T-helper 17 cell (primary cell): ENCODE measurements at places on chromosomes 6 and 20.

DNA sequence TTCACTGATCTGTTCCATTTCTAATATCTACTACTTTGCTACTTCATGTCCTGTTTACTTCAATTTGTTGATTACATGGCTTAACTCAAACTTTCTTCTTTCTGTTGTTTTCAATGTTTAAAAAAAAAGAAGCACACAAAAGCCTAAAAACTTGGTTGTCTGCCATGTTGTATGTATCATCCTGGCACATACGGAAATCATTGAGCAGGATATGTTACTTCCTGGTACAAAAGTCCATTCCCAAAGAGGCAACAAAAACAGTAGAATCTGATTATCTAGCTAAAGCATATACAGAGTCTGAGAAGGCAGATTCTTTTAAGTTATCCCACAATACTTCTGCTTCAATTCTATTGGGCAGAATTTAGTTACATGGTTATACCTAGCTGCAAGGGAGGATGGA is 14.5 kb upstream of the COL12A1 start:
- DNase-seq = no peak

DNA sequence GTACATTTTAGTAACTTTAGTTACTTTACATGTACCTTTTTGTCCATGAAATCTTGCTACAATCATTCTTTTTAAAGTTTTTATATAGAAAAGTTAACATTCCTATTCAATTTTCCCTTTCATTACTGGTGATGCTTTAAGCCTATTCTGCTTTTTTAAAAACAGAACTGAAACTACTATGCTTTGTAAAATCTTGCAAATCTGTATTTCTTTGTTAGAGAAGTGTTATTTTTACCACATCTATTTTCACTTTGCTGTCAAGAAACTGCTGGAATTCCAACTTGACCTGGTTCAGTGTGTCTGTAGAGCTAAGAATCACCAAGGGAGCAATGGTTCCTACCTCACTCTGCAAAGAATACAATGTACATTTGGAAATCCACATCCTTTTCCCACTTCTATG is 21.8 kb upstream of the SAMD5 start:
- no peak for DNase-seq

GRCh38 chr20:34636648-34637047 is 40.2 kb downstream of the PIGU start:
- no peak for DNase-seq

GRCh38 chr6:50721978-50722377 is 8.7 kb downstream of the TFAP2D start:
- DNase-seq = no peak

- no peak for DNase-seq
Measured at GRCh38 chr6:68238097-68238601, 396.9 kb upstream of the ADGRB3 start.

GRCh38 chr20:51512645-51513044 is 29.9 kb downstream of the NFATC2 start:
- DNase-seq = no peak

DNA sequence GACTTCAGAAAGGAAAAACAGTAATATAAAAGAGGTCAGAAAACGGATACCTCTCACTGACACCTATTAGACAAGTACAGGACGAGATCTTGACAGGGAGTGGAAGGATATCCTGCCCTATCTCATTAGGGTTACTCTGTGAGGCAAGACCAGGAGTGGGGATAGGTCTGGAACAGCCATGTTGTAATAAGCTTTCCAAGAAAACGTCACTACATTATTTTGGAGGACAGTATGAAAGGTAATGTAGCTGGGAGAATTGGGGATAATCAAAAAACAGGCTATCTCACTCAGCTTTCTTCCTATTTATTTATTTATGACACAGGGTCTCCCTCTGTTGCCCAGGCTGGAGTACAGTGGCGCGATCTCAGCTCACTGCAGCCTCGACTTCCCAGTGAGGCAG is 25.3 kb downstream of the HMGN4 start:
- DNase-seq = no peak

- no peak for DNase-seq
Measured at GRCh38 chr20:58981628-58982364, 740 bp downstream of the NELFCD start.

DNA sequence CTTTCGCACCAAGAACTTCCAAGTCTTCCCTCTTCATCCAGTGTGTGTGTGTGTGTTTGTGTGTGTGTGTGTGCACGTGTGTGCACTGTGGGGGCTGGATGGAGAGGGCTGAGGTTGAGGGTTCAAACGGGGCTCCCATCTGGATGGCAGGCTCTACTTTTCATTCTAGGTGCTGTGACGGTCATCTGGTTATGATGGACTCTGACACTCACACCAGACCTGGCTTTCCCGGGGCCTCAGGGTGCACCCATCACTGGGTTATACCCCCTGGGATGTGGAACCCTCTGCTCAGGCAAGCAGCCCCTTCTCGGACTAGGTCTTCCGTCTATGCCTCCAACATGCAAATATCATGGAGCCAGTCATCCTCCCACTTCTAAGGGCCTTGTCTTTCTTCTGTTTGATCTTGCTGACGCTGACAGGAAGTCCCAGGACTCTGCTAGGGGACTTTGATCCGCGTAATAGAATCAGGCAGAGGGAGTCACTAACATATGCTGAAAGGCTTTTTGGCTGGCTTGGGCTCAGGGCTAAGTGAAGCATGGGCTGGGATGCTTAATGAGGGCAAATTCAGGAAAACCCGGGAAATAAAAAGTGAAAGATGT is 313.6 kb downstream of the CDC5L start:
- no peak for DNase-seq

DNA sequence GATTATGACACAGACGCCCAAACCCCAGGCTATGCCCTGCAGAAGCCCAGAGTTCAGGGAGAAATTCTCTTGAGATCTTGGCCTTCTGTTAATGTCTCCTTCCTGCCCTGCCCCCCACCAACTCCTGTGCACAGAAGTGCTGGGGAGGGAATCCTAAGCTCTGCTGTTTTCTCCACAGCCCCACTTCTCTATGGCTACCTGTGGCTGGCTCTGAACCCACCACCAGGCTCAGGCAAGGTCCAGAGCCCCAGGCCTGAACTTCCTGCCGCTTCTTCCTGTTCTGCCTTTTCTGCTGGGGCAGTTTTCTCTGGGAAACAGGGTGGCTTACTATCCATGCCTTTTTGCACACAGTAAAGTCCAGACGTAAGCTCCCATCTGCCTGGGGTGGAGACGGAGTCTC is 77.5 kb upstream of the NNAT start:
- DNase-seq = no peak

DNA sequence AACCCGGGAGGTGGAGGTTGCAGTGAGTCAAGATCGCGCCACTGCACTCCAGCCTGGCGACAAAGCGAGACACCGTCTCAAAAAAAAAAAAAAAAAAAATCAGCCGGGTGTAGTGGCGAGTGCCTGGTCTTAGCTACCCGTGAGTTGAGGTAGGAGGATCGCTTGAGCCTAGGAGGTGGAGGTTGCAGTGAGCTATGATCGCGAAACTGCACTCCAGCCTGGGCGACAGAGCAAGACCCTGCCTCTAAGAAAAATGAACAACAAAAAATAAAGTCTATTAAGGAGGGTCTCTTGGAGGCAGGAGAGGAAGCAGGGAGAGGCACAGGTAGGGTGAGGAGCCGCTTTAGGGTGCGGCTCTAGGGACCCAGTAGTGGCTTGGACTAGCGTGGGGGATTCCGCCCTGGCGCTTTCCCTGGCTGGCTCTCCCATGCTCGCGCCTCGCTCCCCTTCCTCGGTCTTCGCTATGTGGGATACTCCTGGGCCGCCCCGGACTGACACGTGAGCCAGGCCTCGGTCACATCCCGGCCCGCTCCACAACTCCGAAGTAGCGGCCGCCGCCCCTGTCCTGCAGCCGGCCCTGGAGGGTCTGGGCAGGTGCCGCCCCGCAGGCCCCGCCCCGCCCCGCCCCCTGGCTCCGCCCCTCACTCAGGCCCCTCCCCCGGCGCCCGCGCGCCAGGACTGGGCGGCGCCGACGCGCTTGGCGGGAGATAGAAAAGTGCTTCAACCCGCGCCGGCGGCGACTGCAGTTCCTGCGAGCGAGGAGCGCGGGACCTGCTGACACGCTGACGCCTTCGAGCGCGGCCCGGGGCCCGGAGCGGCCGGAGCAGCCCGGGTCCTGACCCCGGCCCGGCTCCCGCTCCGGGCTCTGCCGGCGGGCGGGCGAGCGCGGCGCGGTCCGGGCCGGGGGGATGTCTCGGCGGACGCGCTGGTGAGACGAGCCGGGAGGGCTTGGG is at the start of gene MYBL2:
Gene MYBL2, plus strand, starts transcription at position 739 of the 953 bp plus-strand sequence. Its CDS starts 170 bp downstream, at position 909.
- peak; percentile 70 for DNase-seq

GRCh38 chr6:25899123-25899522 is 25.1 kb upstream of the SLC17A3 start:
- DNase-seq = no peak

- no peak for DNase-seq
Measured at GRCh38 chr6:127630800-127631199, 53.8 kb downstream of the C6orf58 start.

- DNase-seq = no peak
Measured at GRCh38 chr6:169943241-169944060, 192.0 kb downstream of the ERMARD start.

- no peak for DNase-seq
Measured at GRCh38 chr20:669573-669972, 6.0 kb downstream of the SCRT2 start.

DNA sequence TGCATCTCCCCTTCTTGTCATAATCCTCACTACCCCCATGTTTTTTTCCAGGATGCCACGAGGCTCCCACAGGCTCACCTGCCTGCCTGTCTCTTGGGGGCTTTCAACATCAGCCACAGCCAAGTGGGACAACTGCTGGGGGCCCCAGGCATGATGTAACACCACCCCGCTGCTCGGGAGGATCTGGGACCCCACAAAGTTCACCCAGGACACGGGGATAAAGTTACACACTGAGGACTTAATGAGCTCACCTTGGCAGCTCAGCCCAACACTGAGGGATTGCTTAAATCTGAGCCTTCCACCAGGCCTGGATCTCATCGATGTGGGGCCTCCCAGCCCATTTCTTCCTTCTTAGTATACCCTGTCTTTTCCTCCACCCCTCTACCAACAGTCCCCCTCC is 56.4 kb upstream of the NNAT start:
- DNase-seq = no peak

GRCh38 chr20:6811262-6812035 is 44.0 kb downstream of the BMP2 start:
- no peak for DNase-seq
